Eye (tissue), 1 donor: ENCODE measurements at places on chromosomes 4 and X.
A peak's percentile ranks its signal among the peaks of the same experiment; 100 is the strongest.

DNA sequence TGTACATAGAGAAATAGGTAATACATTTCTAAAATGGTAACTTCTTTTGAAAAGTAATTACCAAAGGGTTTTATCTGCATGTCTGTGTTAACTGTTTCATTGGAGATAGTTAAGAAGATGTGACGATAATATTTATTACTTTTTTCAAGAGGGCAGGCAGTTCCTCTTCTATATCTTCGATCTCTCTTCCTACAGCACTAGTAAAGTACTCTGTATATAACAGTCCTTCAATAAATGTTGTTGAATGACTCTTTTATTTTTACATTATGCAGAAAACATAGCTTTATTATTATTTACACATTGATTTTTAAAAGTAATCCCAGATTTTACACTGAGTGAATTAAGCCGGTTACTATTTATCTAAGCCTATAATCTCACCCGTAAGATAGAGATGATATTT lies 51.8 kb downstream of the TMPRSS11E start:
- no peak for DNase-seq

DNA sequence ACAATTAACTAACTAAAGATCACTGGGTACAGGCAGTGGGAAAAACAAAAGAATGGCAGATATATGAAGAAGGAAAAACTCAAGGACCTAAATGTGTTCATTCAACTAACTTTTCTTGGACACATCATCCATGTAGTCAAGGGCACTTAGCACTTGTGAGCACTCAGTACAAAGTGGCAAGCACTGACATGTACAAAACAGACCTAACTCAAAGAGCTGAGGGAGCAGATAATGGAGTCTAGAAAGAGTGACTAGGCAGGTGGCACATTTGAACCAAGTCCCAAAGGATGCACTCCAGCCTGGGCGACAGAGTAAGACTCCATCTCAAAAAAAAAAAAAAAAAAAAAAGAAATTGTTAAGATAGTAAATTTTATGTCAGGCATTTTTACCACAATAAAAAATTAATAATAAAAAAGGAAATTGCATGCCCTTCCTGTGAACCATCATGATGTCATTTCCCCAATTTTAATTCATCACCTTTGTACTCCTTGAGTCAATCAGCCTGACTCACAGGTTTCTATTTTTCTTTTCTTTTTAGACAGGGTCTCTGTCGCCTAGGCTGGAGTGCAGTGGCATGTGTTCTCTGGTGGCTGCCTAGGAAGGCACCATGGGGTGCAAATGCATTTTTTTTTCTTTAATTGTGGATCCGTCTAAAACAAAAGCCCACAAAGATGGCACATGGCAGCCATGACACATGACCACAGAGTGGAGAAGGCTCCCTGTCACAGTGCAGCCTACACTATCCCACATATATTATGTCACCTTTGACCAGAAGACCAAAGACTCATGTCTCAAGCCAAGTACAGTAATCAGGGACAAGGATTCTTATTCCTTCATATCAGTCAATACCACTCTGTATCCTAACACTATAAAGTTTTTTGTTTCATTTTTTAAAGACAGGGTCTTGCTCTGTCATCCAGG lies 91.9 kb downstream of the CHST7 start:
- DNase-seq = no peak

- no peak for DNase-seq
These were observed 12.3 kb downstream of the LRP2BP start for GRCh38 chr4:185383451-185383850.

DNA sequence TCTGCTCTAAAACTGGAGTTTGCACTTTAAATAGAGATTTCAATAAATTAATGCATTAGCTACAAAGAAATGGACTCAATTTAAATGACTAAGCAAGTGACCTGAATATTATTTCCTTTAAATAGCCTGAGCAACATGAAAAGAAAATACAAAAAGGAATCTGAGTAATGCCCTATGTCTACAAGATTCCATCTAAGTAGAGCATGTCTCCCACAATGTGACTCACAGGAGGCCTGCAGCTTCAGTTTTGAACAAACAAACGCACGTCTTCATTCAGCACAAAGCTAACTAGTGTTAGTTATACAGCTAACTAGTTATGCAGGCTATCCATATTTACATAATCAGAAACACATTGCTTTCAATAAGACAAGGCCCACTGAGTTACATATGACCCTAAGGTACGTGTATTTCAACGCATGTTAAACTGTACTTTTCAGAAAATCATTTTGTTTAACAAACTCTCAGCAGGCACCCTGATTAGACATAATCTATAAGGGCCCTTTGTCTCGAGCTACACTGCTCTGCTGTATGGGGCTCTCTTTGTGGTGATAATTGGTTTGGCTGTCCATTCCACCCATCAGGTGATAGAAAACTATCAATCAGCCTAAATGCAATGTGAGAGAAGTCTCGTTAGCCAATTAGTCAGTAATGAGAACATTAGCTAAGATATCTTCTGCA lies 116.5 kb downstream of the MAML3 start:
- DNase-seq = no peak

DNA sequence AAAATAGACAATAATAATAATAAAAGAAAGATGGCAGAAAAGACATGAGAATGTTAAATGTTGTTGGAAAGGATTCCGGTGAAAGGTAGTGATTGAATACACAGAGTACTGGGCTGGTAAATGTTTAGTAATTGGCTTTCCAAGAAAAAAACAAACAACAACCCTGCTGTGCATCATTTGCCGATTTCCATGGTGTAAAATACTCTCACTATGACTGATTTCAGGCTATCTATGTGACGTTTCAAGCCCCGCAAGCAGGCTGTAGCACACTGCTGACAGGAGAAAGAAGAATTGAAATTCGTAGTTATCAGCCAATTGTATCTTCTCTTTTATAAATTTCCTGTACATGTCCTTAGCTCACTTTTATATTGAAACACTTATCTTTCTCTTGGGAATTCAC lies 13.6 kb upstream of the SEPTIN6 start:
- DNase-seq = no peak

- DNase-seq = no peak
These were observed 15.9 kb downstream of the RGS12 start for GRCh38 chr4:3308691-3309090.

DNA sequence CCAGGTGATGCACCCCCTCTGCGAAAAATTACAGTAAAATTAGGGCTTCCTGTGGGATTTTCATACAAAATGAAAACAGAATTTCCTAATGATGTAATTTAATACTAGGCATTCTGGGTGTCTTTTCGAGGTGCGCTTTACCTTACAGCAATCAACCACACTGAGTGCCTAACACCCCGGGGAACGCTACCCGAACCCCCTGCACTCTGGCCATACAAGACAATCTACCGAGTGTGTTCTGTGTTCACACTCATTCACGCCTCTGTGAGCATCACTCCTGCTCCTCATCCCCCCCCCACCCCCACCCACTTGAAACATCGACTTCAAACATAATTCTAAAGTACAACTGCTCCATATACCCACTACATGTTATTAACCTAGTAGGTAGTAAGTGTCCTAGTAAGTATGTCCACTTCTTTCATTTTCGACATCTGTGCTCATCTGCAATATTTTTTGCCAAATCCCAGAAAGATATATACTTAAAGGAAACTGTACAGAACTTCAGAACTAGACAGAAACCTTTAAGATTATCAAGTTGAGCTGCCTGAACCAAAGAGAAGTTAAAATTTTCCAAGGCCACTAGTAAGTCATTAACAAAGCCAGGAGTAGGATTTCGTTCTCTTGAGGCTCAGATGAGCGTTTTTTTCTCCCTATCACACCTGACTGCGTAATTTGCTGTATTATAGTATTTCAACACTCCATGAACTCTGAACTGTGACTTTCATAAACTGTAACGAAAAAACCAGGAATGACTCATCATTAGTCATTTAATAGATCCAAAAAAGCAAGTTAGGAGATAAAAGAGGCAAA lies 80.0 kb downstream of the FAT1 start:
- DNase-seq = no peak

DNA sequence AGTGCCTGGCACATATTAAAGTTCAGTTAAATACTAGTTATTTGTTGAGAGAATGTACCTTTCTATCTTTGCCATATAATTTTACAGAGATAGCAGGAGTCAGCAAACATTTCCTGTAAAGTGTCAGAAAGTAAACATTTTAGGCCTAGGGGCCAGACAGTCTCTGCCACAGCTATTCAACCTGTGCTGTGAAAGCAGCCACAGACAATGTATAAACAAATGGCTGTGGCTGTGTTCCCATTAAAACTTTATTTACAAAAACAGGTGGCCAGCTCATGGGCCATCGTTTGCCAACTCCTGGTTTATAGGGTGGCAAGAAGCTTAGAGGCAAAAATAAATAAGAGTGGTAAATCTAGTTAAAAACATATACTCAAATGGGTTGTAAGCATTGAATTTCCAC lies 34.0 kb upstream of the BRS3 start:
- DNase-seq = no peak

GRCh38 chr4:33881176-33881575 lies 2363.1 kb downstream of the ARAP2 start:
- no peak for DNase-seq

GRCh38 chr4:181613200-181613599 lies 630.0 kb upstream of the TENM3 start:
- no peak for DNase-seq

GRCh38 chrX:16039363-16039762 lies 84.0 kb upstream of the GRPR start:
- DNase-seq = no peak

DNA sequence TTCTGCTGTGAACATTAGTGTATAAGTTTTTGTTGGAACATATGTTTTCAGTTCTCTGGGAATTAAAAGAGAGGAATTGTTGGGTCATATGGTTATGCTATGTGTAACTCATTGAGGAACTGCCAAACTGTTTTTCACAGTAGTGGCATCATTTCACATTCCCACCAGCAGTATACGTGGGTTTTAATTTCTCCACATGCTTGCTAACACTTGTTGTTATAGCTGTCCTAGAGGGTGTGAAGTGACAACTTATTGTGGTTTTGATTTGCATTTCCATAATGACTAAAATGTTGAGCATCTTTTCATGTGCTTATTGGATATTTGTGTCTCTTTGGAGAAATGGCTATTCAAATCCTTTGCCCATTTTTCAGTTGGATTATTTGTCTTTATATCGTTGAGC lies 13.7 kb downstream of the APELA start:
- peak; percentile 13 for DNase-seq

- DNase-seq = no peak
These were observed 5.0 kb downstream of the PITX2 start for GRCh38 chr4:110617646-110618580.

GRCh38 chr4:52619591-52619931 lies 39.5 kb downstream of the USP46 start:
- no peak for DNase-seq

DNA sequence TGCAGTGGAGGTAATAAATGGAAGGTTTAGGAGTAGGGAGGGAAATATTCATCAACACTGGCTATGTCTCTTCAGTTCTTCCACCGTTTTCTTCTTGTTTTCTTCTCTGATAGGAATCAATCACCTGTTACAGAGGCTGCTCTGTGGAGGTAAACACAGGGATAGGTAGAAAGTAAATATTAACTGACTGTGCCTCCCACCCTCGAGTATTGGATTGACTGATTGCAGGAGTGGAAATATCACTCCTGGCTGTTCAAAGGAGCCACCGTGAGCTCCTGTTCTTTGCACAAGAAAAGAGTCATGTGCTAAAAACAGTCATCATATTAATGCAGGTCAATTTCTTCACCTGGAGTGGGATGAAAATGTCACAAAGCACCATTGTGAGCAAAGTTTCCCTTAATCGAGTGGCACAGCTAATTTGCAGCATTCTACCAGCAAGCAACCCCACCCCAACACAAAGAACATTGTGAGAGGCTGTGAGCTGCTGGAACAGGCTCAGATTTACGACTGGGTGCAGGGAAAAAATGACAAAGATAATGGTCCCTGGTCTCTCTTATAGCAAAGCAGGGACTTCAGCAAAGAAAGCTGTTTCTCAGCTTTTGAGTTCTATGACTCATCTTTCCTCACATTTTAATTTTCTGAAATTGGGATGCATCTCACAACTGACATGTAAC lies 113.7 kb upstream of the TSPAN5 start:
- no peak for DNase-seq

- peak; percentile 89 for DNase-seq
These were observed 2141.9 kb upstream of the AGA start for GRCh38 chr4:179584101-179584500.

GRCh38 chr4:40264497-40264896 lies 67.7 kb downstream of the RHOH start:
- DNase-seq = peak; percentile 38

DNA sequence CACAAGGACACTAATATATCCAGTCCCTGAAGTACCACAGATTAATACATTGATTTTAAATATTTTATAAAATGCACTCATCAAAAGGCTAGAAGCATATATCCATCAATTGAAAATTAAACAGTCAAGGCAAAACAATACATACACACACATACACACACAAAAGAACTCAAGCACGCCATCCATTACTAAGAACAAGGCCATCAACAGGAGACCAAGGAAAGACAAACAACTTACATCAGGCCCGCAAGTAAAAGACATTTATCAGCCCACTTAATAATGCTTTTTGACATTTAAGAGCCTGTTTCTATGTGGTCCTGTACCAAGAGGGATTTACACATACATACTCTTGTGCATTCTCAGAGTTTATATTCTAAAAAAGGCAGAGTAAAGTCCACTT lies 50.0 kb upstream of the ZNF827 start:
- DNase-seq = no peak

- DNase-seq = no peak
These were observed 1338.0 kb downstream of the FSTL5 start for GRCh38 chr4:160825644-160826338.

DNA sequence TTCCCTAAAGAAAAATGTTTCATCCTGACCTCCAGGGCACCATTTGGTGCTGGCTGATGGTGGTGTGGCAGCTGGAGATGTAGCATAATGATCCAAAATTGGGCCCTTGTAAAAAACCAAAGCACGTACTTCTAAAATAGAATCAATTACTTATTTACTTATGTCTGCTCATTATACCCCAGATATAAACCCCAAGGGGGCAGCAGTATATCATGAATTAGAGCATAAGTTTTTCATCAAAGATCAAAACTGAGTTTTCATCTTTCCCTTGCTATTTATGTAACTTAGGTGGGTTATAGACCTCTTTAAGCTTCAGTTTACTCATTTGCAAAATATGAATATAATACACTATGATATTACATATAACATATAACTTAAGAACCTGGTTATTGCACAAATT lies 241.1 kb downstream of the TACR3 start:
- no peak for DNase-seq

GRCh38 chrX:63713526-63713925 lies 71.5 kb downstream of the ARHGEF9 start:
- peak; percentile 3 for DNase-seq

DNA sequence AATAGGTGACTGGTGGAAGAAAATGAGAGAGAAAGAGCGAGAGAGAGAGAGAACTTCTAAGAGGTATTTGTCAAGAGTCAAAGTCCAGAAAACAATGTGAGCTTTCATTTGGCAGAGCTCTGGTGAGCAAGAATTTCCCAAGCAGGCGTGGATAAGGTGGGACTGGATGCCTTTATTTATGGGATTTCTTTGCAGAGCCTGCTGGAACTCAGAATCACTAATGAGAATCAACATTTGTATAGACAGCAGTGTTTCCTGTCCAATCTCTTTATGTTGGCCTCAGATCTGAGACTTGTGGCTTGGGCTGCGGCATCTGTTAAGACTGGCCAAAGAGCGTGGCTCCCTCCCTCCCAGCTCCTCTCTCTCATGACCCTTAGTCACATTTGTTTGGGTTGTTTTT lies 67.9 kb upstream of the TBL1X start:
- DNase-seq = no peak
